T-helper 17 cell (primary cell): ENCODE measurements at places on chromosomes 13 and 19. TPM values are rescaled to one million over a fixed set of nuclear protein-coding genes. Genes with fewer than 3 reads are reported as not detected.

Gene ADGRE3
- not detected for total RNA-seq

Gene CGB1
- not detected for total RNA-seq

Gene DACH1
- 0.13 TPM for total RNA-seq

DNA sequence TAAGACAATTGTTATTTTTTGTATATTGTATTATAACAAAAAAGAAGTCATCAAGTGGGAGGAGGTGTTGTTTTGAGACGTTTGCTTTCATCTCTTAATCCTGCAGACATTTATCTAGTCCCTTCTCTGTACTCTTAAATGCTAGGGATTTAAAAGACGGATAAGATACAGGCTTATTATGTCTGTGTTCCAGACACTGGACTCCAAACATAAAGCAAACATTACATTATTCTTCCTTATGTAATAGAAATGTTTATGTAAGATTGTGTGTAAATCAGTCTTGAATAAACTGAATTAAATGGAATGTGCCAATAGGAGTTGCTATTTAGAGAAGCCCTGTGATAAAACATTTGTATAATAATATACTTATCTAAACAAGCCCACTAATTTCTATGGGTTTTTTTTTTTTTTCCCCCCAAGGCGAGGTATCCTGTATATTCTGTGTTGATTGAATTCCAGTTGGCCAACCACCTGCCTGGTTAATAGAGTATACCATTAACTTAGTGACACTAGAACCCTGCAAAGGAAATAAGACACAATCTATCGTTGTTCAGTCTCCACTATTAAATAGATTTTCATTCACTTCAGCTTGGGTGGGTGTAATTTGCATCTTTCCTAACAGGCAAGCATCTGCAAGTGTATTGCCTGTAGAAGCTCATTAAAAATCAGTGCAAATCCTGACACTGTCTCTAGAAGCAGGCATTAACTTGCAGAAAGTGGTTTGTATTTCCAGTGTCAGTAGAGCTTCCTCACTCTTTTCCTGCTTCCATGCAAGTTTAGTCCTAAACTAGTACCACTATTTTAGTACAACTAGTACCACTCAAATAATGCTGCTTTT is 69.0 kb downstream of the LRCH1 start:
- DNase-seq, result no peak
- peak overlapping the region; percentile 77 for H3K27ac ChIP-seq
- H3K4me1 ChIP-seq, result peaks cover 55% of the 10 kb centered on the region
- H3K27me3 ChIP-seq, result no peaks in the 10 kb centered on the region
- no peak overlapping the region for H3K4me3 ChIP-seq

DNA sequence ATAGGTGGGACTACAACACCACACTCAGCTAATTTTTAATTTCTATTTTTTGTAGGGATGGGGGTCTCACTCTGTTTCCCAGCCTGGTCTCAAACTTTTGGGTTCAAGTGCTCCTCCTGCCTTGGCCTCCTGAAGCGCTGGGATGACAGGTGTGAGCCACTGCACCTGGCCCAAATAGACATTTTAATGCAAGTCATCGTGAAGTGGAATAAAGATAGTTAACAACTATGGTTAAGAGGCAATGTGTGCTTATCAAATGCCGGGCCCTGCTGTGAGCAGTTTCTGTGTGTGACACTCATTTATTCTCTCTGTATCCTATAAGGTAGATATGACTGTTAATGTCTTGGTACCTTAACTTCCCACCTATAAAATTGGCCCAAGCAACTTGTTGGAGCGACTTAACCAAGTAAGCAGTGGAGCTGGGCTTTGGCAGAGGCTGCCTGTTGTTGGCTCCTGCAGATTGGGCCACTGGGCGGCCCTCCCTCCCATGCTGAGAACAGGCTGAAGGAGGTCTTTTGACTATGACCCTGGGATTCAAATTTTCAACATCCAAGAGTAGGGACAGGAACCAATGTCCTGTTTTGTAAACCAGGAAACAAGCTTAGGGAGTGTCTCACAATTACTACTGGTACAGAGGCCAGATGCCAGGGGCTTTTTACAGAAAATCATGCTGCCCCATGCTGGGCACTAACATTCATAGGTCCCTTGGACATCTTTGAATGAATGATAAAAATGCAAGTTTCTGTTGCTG is 450.7 kb downstream of the TSHZ3 start:
- no peak for DNase-seq
- no peak overlapping the region for H3K4me3 ChIP-seq
- no peaks in the 10 kb centered on the region for H3K36me3 ChIP-seq
- no peaks in the 10 kb centered on the region for H3K4me1 ChIP-seq
- H3K27me3 ChIP-seq, result peaks cover 26% of the 10 kb centered on the region
- no peak overlapping the region for H3K27ac ChIP-seq

GRCh38 chr13:114136576-114136975 is 4.2 kb upstream of the RASA3 start:
- H3K27me3 ChIP-seq, result no peaks in the 10 kb centered on the region
- H3K4me1 ChIP-seq, result peaks cover 19% of the 10 kb centered on the region
- peak overlapping the region; percentile 88 for H3K27ac ChIP-seq

- H3K36me3 ChIP-seq, result no peaks in the 10 kb centered on the region
- peak overlapping the region; percentile 27 for H3K27ac ChIP-seq
- H3K4me3 ChIP-seq, result no peak overlapping the region
- DNase-seq, result no peak
- H3K27me3 ChIP-seq, result no peaks in the 10 kb centered on the region
- peaks cover 6% of the 10 kb centered on the region for H3K4me1 ChIP-seq
Measured at GRCh38 chr19:45305007-45305406, 17.7 kb downstream of the CKM start.

GRCh38 chr13:106681536-106681935 is 113.6 kb upstream of the ARGLU1 start:
- DNase-seq, result no peak

- no peaks in the 10 kb centered on the region for H3K36me3 ChIP-seq
- H3K4me3 ChIP-seq, result no peak overlapping the region
- no peak overlapping the region for H3K27ac ChIP-seq
- H3K27me3 ChIP-seq, result no peaks in the 10 kb centered on the region
Measured at GRCh38 chr19:3006075-3006767, 22.9 kb downstream of the TLE2 start.

DNA sequence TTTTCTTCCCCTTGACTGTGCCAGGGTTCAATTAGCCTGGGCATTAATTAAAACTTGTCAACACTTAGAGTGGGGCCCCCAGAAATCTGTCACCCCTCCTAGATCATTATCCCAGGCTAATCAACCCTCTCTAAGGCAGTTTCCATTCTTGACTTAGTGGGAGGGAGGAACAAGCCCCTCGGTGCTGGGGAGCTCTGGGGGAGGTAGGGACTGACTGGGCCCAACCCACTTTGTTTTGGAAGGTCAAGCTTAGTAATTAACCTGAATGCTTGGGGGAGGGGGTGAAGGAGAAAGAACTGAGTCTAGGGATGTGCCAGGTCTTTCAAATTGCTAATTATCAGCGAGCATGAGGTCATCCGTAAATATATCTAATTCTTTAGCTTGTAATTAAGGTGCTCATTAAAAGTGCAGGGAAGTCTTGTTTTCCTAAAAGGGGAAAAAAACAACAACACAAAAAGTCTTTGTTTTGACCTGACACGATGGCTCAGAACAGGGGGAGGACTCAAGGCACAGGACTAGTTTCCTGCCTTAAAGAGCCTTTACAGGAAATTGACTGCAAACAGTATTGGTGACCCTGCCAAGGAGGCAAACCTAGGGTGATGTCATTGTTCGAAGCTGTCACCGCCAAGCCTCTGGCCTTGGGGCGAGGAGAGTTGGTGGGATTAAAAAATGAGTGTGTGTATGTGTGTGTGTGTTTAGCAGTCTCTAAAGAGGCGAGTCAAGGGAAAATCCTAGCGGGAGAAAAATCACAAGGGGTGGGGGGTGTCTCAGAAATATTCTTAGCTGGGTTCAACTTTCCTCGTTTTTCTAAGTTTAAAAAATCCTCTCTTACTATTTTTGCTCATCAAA is 19.4 kb downstream of the ACTN4 start:
- H3K4me3 ChIP-seq, result peak overlapping the region; percentile 86
- no peak for DNase-seq
- H3K27me3 ChIP-seq, result no peaks in the 10 kb centered on the region

DNA sequence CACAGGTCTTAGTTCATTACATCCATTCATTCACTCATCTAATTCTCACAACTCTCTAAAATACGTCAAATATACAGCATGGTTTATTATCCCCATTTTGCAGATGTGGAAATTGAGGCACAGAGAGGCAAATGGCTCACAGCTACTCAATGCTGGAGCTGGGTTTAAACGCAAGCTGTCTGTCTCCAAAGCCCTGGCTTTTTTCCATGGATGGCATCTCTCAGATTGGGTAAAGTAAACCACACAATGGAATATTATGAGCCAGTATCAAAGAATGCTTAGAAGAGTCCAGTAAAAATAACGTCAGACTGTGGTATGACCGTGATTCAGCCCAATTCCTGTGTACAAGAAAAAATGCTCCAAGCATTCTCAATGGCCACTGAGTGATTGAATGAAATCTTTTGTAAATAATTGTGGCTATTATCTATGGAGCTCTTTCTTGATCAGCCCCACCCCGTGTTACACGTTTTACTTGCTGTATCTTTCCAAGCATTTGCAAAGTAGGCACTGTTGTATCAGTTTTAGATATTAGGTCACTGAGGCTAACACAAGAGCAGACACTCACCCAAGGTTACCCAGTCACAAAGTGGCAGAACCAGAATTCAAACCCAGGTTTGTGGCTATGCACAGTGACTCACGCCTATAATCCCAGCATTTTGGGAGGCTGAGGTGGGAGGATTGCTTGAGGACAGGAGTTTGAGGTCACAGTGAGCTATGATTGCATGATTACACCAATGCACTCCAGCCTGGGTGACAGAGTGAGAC is 5.5 kb upstream of the ACP7 start:
- H3K36me3 ChIP-seq, result no peaks in the 10 kb centered on the region
- no peak for DNase-seq

GRCh38 chr13:32016631-32017030 is 14.9 kb upstream of the FRY start:
- no peak overlapping the region for H3K27ac ChIP-seq
- H3K4me1 ChIP-seq, result peaks cover 7% of the 10 kb centered on the region
- no peaks in the 10 kb centered on the region for H3K36me3 ChIP-seq
- H3K27me3 ChIP-seq, result no peaks in the 10 kb centered on the region
- DNase-seq, result no peak
- no peak overlapping the region for H3K4me3 ChIP-seq

DNA sequence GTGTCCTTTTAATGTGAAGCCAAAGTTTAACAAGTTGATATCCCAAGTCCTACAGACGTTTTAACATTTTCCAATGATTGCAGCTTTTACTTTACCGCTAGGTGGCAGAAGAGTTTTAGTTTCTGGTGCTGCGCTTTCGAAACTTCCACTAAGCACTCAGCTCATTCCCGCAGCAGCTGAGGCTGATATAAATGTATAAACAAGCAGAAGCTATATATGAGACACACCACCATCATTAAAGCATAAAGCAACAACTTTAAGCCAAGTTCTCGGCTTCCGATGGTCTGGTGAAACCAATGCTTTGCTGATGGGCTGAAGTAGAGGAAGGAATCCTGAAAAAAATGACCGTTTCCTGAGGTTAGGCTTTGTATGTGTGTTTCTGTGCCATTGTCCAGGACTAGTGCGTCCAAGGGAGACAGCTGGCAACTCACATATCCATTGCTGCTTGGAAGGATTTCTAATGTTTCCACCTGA is 753.9 kb downstream of the OLFM4 start:
- H3K4me1 ChIP-seq, result no peaks in the 10 kb centered on the region
- no peak for DNase-seq
- H3K4me3 ChIP-seq, result no peak overlapping the region
- no peaks in the 10 kb centered on the region for H3K27me3 ChIP-seq
- H3K36me3 ChIP-seq, result no peaks in the 10 kb centered on the region
- H3K27ac ChIP-seq, result no peak overlapping the region

DNA sequence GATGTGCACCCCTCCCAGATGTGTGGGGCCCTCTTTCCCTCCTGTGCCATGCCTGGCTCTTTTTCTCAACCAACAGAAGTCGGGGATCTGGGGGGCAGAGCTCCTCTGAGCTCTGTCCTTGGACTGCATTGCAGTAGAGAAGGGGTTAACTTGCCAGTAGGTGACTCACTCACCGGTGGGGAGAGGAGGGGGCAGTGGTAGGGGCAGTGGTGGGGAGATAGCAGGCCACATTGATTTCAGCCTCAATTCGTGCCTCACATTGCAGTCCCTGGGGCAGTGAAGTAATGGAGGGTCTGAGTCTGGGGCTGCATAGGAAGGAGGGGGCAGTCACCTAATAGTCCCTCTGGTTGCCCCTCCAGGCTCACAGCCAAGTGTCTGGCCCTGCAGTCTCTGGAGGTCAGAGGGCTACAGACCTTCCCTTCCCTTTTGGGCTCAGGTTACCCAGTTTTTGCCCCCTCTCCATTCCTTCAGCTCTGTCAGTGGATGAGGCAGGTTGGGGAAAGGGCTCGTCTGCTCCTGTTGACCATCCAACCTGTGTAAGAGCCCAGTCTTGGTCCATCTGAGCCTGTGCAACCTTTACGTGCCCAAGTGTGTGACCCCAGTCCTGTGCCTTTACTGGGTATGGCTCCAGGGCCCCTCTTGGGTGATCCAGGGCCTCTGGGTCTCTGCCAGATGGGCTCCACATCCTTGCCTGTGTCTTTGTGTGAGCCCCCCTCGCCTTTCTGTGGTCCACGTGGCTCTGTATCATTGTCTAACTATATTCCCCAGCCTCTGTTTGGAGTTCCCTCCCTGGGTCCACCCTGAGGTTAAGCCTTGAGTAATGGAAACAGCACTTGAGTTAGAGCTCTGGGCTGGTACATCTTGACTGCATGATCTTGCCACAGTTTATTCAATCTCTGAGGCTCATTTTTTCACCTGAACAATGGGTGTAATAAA is 13.0 kb downstream of the CIC start:
- H3K27me3 ChIP-seq, result no peaks in the 10 kb centered on the region
- peaks cover 5% of the 10 kb centered on the region for H3K36me3 ChIP-seq
- H3K4me3 ChIP-seq, result peak overlapping the region; percentile 98
- peaks cover 45% of the 10 kb centered on the region for H3K4me1 ChIP-seq
- no peak for DNase-seq
